ENCODE measurements at places on chromosomes 6 and 20.

DNA sequence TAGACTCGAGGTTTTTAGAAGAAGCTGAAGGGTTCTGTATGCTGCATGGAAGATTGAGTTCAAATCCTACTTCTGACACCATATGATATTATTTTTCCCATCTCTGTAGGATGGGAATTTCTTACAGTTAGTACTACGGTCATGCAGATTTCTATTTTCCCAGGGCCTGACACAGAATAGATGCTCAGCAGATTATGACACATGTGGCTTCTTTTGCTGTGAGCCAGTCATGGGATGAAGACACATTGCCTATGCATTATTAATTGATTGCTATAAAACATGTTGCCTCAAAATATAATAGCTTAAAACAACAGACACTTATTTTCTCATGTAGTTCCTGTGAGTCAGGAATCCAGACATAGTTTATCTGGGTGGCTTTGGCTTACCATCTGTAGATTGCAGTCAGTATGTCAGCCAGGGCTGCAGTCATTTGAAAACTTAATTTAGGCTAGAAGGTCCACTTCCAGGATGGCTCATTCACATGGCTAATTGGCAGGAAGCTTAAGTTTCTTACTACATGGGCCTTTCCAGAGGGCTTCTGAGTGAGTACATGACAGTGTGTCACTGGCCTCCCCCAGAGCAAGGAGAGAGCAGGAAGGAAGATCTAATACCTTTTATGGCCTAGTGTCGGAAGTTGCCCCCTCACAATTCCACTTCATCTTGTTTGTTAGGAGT, 29.5 kb downstream of the TOP1 start:
- DNase-seq = no peak

GRCh38 chr20:32965115-32965514, 39.1 kb downstream of the SUN5 start:
- DNase-seq = no peak

DNA sequence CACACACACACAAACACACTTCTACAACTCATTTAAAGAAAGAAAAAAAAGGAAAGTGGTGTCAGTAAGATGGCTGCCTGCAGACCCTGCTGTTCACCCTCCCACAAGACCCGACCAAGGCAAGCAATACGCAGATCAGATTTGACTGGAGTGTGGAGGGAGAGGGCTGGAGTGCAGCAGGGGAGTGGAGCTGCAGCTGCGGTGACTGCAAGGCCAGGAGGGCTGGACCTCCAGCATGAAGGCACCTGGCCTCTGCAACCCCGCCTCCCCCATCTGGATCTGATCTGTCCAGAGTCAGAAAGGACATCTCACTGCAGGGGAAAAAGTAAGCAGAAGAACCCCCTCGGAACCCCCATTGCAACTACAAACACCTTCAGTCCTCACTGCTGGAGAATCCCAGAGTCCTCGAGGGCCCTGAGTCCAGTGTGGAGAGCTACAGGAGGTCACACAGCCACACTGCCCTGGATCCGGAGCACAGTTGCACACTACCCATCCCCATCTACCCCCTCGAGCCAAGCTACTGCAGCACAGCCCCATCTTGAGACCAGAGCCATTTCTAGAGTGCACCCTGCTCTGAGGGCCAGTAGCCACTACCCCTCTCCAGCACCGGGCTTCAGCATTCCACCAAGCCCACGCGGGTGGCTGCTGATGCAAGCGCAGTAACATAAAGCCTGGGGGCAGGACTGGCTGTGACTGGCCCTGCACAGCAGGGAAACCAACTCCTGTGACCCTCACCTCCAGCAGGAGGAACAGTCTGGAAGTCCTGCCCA, 41.9 kb upstream of the SRSF6 start:
- DNase-seq = no peak

GRCh38 chr6:136604328-136604825, 54.2 kb upstream of the MAP7 start:
- no peak for DNase-seq

- DNase-seq = no peak
These were observed 31.9 kb downstream of the MYH7B start for GRCh38 chr20:34987288-34988190.

- DNase-seq = no peak
These were observed 611.9 kb downstream of the TFAP2B start for GRCh38 chr6:51430589-51430988.

- no peak for DNase-seq
These were observed 255.4 kb upstream of the HSF2 start for GRCh38 chr6:122143813-122144601.

- DNase-seq = no peak
These were observed 402 bp upstream of the TAF8 start for GRCh38 chr6:42049948-42050296.

DNA sequence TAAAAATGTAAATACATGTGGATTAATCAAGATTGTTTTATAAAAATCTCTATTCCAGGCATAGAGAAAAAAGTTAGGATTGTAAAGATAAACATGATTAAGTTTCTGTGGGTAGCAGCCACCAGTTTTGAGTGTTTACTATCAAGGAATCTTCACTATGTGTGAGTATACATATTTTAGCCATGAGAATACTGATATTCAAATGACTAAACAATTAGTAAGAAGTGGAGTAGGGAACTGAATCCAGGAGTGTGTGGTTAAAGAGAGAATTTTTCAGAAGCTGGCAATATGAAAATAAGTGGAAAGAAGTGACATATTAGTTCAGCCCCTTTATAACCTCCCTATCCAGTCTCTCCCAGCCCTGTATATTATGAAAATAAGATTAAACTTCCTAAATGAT, 10.3 kb downstream of the ELOVL2 start:
- no peak for DNase-seq

GRCh38 chr6:99467509-99468106, 42.5 kb upstream of the PNISR start:
- DNase-seq = no peak

DNA sequence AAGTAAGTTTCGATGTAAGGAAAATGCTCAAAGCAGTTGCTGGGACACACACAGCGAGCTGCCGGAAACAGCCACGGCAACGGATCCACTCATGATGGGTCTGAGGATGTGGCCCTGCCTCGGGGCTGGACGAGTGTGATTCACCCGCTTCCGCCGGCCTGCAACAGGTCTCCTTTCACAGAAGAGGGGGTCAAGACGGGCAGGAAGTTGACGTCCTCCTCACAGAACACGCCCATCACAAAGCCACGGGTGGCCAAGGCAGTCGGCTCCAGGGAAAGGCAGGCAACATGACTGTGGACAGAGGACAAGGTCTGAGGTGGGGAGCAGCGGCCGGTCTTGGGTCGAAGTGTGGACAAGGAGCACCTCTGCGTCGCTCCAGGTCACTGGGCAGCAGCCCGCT, 29.9 kb upstream of the SMOC2 start:
- no peak for DNase-seq

GRCh38 chr6:80094017-80094416, 12.5 kb upstream of the BCKDHB start:
- DNase-seq = no peak

DNA sequence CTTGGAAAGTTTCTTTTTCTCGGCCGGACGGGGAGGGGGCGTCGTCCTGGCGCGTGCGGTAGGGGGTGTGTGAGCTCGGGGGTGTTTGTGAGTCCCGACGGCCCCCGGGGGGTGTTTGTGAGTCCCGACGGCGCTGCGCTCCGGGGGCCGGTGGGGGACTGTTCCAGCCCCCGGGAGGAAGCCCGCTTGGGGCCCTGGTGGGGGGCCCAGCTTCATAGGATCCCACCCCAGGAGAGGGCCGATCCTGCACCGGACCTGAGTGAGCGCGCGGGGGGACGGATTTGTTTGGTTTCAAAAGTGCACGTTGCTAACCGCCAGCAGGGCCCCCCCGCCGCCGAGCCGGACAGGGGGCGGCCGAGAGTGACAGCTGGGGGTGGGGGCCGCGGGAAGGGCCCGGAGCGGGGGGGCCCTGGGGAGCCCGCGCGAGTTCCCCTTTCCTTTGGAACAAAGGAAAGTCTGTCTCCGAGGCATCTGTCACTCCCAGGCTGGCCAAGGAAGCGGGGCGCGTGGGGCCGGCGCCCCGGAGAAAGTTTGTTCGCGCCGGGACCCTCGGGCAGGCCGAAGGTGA, 485 bp downstream of the TGIF2 start:
- DNase-seq = no peak

- no peak for DNase-seq
These were observed 227.3 kb downstream of the TBX18 start for GRCh38 chr6:84536885-84537638.

GRCh38 chr6:87674290-87674689, 27.7 kb downstream of the AKIRIN2 start:
- no peak for DNase-seq

DNA sequence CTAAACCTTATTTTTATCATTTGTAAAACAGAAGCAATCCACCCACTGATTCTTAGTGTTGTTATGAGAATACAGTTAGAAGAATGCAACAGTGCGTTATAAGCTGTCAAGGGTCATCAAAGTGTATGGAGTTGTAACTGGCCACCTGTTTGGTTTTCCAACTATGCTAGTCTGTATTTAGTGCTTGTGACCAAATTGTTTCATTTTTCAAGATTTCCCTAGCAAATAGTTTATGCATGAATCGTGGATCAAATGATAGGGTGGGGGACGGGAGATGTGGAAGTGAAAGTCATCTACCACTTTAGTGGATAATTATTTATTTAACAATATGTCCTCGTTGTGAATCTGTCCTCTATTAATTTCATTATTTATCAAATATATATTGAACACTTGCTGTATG, 175.4 kb upstream of the HDDC2 start:
- DNase-seq = no peak

- DNase-seq = no peak
These were observed 86.2 kb downstream of the PLEKHG1 start for GRCh38 chr6:150685860-150686259.

DNA sequence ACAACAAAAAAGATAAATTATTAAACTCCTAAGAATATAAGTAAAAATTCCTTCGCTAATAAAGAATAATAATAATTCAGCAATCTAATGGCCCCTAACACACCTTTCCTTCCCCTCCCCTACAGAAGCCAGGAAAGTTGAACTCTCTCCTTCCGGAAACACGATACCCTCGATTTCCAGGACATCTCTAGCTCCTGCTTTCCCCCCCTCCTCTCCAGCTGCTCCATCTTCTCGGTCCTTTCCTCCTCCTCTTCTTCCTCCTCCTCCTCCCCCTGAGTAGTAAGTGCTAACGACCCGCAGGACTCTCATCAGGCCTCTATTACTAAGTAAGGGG, 603 bp downstream of the TASP1 start:
- DNase-seq = no peak

GRCh38 chr6:165456286-165456685, 146.9 kb upstream of the C6orf118 start:
- no peak for DNase-seq

DNA sequence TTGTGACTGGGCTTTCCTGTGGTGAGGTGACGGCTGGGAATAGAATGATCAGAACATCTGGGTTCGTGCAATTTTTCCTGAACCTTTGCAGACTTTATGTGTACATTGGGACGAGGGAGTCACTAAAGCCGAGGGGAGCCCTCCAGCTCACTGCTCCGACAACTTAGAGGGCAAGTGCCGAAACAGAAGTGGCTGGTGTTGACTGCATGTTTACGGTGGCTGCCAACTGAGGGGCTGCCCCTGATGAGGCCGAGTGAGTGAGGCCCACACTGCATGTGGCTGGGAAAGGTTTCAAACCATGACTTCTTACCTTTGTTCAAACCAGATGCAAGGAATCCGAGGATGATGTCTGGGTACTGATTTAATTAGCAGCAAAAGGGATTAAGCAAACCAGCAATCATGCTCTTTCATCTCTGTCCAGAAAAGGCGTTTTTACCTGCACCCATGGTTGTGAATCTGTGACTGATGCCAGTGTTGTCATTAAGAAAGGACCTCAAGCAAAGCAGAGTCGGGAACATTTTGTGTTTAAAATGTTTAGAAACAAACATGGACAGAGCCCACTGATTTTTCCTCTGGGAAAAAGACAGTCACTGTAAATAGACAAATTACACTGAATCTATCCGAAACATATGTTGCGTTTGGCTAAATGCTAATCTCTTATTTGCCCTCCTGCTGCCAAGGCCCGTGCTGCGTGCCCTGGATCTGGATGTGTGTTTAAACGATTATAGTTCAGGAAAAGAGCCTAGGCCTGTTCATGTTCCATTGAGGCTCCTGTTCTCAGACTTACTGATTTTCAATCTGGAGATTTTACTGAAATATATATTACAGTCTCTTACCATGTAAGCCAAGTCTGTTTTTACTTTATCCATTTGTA, 105.1 kb downstream of the UST start:
- no peak for DNase-seq

DNA sequence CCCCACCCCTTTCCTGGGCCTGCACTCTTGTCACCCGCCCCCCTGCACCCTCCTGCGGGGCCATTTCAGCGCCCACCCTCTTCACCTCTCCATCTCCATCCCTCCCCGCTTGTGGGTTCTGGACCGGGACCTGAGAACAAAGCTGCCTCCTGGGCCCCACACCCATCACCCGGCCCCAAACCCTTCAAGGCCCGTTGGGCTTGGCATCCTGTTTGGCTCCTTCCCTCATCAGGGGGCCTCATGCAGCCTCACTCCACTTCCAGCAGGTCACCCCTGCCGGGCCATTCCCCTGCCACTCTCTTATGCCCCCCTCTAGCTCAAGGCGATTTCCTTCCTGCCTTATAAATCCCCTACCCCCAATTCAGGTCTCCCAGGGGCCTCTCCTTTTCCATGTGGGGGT, 67.4 kb downstream of the SRC start:
- DNase-seq = no peak

GRCh38 chr6:136666041-136666440, 115.8 kb upstream of the MAP7 start:
- DNase-seq = no peak

DNA sequence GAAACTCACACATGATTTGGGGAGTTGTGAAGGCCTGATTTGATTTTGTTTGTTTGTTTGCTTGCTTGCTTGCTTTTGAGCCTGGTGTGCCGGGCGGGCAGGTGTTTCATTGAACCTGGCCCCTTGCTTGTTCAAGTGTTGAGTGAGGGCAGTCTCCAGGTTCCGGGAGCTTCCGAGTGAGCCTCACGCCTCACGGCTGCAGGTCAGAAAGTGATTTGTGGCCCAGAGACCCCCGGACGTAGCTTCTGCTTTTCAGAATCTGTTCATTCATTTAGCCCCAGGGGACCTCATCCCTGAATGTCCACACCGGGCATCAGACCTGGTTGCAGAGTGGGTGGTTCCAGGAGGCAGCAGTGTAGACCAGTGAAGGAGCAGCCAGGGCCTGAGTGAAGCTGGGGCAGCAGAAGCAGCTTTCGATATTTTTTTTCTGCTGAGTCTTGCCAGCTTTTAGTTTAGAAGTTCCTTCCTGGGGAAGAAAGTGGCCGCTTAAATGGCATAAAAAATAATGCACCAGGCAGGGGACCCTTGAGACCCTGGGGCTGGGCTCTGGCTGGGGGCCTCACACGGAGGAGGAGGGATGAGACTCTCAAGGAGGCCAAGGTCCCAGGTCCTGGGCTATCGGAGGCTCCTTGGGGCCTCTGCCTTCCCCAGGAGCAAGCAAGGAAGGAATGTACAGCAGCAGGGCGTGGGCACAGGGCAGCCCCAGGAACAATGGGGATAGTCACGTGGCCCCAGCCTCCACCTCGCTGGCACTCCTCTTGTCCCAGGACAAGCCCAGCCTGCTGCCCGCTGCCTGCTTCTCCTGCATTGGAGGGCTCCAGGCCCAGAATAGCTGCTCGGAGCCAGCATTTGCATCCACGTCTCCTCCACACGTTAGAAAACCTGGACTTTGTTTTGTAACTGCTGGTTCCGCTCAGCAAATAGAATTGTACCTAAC, 89.2 kb upstream of the BHLHE23 start:
- no peak for DNase-seq
